Effector memory CD4-positive, alpha-beta T cell (primary cell): ENCODE measurements at places on chromosomes 3 and 15.

GRCh38 chr3:109927161-109927560 lies 589.8 kb upstream of the DPPA4 start:
- DNase-seq, result no peak

GRCh38 chr15:26564361-26564760 lies 208.5 kb downstream of the GABRB3 start:
- no peak for DNase-seq

DNA sequence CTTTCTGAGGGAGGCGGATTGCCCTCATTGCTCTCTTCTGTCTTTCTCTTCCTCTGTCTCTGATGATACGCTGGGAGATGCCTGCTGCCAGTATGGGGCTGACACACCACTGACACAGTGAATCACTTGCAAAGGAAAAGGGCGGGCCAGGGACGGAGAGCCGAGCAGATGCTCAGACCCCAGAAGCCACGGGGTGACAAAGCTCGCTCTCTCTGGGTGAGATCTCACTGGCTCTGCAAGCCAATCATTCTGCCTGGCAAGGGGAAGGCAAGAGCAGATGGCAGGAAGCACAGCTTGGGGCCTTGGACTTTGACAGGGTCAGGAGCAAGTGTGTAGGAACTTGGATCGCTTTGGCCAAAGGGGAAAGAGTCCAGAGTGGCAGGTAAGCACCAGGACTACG lies 198.7 kb downstream of the NTRK3 start:
- no peak for DNase-seq

DNA sequence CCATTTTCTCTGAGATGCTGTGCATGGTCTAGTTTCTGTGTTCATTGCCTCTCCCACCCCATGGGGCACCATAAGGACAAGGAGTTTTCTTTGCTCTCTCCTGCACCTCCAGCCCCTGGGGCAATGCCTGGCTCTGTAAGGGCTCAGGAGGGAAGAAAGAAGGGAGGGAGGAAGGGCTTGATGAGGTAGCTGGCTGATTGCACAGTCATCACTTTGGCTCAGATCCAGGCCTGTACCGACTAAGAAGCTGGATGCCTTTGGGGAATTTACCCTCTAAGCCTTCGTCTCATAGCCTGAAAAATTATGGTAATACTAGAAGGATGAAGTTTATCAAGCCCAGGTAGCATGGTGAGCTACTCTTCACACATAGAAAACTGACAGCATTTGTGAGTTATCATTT lies 382.9 kb downstream of the GABRG3 start:
- no peak for DNase-seq

GRCh38 chr3:23797491-23797890 lies 8.3 kb upstream of the UBE2E1 start:
- no peak for DNase-seq
